ENCODE measurements at places on chromosomes 3 and 15. TPM values are rescaled to one million over a fixed set of nuclear protein-coding genes. Genes with fewer than 3 reads are reported as not detected.
A peak's percentile ranks its signal among the peaks of the same experiment; 100 is the strongest.

GRCh38 chr3:101940521-101941317 lies 91.4 kb downstream of the NFKBIZ start:
- DNase-seq: peak; percentile 76

The PLSCR2 gene
- total RNA-seq: not detected

The DISP2 gene
- total RNA-seq: 5.9 TPM

The ZCWPW2 gene
- 2.1 TPM for total RNA-seq

The CCR8 gene
- total RNA-seq: not detected

- DNase-seq: no peak
These were observed 140.4 kb downstream of the PCCB start for GRCh38 chr3:136390574-136390973.

DNA sequence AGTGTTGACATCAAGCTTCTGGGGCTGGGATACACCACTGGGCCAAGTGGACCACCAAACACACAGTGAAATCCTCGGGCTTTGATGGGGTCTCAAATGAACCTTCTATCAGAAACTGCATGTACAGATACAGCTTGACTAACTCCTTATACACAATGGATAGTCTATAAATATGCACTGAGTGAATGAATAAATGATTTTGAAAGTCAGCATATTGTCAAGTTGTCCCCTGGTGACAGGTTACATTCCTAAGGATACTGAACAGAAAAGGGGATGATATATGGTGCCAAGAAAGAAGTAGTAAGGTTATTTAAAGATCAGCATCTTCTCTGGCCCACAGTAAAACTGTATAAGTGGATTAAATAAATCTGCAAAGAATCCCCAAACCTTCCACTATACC lies 159.4 kb upstream of the SLC2A2 start:
- DNase-seq: no peak

The EFCC1 gene
- total RNA-seq: 2.4 TPM

GRCh38 chr15:50123861-50124557 lies 5.0 kb upstream of the ATP8B4 start:
- DNase-seq: no peak

The TEX9 gene
- 0.32 TPM for total RNA-seq

GRCh38 chr3:61928776-61929314 lies 367.5 kb downstream of the PTPRG start:
- no peak for DNase-seq

- no peak for DNase-seq
These were observed 295.1 kb upstream of the PROK2 start for GRCh38 chr3:72080095-72080494.

GRCh38 chr3:86942206-86942605 lies 48.7 kb downstream of the VGLL3 start:
- no peak for DNase-seq

- DNase-seq: no peak
These were observed 136.8 kb upstream of the ANKRD28 start for GRCh38 chr3:15934389-15935195.

DNA sequence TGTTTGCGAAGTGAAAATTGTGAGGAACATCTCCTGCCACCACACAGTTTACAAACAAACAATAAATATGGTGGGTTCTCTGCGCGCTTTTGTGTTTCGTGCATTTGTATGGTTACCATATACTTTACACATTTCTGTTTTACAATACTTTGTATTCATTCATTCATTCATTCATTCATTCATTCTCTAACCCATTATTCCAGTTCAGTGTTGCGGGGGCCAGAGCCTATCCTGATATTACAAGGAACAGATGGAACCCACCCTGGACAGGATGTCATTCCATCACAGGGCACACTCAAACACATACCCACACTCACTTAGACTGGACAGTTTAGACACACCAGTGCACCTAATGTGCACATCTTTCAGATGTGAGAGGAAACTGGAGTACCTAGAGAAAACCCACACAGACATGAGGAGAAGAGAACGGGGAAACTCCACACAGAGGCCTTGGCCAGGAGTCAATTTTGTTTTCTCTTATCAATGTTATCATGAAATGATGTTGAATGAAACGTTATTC lies 160.5 kb downstream of the FNDC3B start:
- no peak for DNase-seq

The LCTL gene
- not detected for total RNA-seq

GRCh38 chr15:51129535-51130188 lies 35.0 kb upstream of the TNFAIP8L3 start:
- DNase-seq: no peak

DNA sequence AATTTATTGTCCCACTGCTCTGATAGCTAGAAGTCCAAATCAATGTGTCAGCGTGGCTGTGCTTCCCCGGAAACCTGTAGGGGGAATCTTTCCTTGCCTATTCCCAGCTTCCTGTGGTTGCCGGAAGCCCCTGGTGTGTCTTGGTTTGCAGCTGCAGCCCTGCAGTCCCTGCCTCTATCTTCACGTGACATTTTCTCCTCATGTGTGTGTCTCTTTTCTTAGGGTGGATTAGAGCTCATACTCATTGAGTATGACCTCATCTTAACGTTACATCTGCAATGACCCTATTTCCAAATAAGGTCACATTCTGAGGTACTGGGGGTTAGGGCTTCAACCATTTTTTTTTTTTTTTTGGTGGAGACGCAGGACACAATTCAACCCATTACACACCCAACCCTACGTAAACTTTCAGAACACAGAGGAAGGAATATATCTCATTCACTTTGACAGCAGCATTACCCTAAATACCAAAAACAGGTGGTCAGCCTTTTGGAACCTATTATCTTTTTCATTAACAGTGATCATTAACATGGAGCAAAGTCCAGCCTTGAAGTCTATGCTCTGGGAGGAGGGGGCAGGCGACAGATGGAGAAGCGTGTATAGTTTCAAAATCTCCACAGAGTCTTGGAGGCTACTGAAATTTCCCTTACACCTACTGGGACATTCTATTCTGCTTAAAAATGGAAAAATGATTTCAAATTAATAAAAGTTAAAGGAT lies 88.6 kb downstream of the RYK start:
- DNase-seq: no peak

DNA sequence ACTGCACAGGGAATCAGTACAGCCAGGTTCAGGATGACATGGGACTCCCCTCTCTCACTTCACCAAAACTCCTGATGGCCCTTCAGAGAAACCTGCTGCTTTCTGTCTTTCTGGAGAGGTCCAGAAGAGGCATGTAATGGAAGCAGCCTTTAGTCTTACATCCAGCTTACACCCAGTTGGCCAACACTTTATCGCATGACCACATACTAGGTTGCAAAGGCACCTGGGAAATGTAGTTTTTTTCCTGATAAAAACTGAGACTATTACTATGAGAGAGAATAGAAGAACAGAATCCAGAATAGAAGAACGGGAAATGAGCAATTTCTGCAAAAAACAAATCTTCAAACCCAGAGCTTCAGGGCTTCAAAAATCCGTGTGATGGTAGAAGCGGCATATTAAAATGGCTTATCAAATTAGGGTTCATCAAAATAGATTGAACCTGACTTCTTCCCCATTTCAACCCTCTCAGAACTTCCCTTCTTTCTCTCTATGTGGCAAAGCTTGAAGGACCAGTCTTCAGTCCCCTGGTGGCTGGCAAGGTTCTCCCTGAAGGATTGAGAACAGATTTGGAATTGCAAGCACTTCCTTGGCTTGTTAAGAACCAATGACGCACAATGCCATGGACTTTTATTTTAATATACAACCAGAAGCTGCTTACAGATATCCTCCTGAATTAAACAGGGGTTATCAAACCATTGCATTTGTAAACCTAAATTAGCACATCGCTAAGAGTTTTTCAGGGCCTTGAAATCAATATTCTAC lies 34.4 kb downstream of the CORO2B start:
- no peak for DNase-seq

- DNase-seq: no peak
These were observed 21.6 kb downstream of the SAMMSON start for GRCh38 chr3:70020906-70021660.

The TIGIT gene
- total RNA-seq: not detected

GRCh38 chr3:99084826-99085225 lies 183.3 kb upstream of the DCBLD2 start:
- no peak for DNase-seq

The PPP2R3A gene
- total RNA-seq: 98.1 TPM

The SKIL gene
- total RNA-seq: 14.7 TPM

DNA sequence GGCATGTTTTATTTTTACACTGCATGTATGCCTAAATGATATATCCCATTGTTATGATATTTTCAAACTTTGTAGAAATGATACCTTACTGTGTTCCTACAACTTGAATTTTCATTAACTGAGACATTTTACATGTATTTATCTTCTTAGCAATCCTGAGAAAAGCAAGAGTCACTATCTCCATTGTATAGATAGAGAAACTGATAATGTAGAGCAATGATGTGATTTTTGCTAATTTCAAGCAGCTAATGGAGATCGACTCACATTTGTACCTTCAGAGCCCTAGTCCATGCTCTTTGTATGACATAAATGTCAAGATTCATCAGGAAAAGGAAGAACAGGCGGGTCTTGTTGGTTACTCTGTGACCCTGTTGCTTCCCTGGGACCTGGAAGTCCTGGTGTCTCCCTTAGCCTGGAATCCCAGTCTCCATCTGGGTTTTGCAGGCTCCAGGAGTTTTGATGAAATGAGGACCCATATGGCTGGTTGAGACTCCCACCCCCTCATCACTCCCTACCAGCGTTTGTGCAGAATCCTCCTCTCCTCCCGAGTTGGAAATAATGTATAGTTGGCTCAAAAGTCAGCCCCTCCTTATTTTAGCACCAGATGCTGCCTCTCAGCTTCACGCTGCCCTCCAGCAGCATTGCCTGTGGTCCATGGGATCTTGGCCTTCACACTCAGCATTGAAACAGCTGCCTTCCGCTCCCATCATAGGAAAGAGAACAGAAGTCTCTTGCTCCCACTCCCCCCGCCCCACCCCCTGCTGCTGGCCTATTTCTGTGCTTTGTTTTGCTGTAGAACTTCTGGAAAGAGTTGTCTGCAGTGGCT lies 67.1 kb downstream of the APBA2 start:
- no peak for DNase-seq

The TM6SF1 gene
- total RNA-seq: 6.8 TPM

GRCh38 chr3:117036259-117036799 lies 326.8 kb downstream of the TUSC7 start:
- DNase-seq: no peak

The TMCO5A gene
- total RNA-seq: not detected

The SHC4 gene
- total RNA-seq: 2.5 TPM

The IL17RB gene
- 1.9 TPM for total RNA-seq

GRCh38 chr15:48177383-48177765 lies 721 bp downstream of the MYEF2 start:
- DNase-seq: no peak

DNA sequence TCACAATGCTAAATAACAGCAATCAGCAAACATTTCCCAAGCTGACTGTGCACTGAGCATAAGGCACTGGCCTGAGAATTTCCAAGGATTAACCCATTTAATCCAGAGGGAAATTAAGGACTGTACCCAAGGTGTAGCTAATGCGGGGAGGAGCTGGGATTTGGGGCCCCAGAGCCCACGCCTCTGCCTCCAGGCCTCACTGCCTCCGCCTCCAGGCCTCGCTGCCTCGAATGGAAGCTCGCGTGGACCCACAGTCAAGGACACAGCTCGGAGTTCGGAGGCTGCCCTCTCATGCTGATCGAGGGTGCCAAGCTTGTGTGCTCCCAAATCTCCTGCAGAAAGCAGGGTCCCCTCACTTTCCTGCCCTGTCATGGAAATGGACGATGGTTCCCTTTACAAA lies 76.5 kb upstream of the SNRPA1 start:
- DNase-seq: no peak

DNA sequence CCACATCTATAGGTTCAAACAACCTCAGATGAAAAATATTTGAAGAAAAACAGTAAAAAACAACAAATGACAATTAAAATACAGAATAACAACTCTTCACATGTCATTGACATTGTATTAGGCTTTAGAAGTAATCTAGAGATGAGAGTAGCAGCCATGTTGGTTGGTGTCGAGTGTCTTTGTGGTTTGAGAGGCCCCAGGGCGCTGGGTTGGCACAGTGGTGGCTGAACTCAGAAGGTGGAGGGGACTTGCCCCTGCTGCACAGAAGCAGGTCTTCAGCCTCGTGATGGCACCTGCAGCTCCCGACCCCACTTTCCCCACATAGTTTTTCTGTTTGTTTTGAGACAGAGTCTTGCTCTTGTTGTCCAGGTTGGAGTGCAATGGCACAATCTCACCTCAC lies 187.2 kb downstream of the OSBPL10 start:
- no peak for DNase-seq

The CPLX3 gene
- 3.6 TPM for total RNA-seq
